ENCODE measurements at places on chromosomes 5 and 9. TPM values are rescaled to one million over a fixed set of nuclear protein-coding genes. Genes with fewer than 3 reads are reported as not detected.

Gene FAXDC2
- not detected for total RNA-seq

Gene EIF4E1B
- not detected for total RNA-seq

Gene EPB41L4A
- 0.62 TPM for total RNA-seq

GRCh38 chr5:138338411-138339090, 485 bp downstream of the FAM53C start:
- peak; percentile 17 for DNase-seq

GRCh38 chr5:104611135-104611767, 1048.7 kb upstream of the NUDT12 start:
- no peak for DNase-seq

DNA sequence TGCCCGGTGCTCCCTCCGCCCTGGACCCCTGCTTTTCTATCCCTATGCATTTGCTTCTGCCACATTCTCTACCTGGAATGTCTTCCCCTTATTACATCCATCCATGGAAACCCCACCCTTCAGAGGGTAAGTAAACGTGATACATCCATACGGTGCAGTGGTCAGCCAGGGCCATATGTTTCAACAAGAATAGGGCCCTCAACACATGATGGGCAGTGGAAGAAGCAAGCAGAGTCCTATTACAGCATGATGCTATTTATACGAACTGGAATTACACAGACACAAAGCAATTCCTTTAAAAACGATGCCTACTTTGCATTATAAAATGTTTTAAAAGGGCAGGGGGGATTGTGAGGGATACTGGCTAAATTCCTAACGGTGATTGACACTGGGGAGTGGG, 38.2 kb upstream of the PTGS1 start:
- DNase-seq = no peak

- DNase-seq = no peak
Observed at GRCh38 chr9:3433066-3433465, 92.7 kb downstream of the RFX3 start.

DNA sequence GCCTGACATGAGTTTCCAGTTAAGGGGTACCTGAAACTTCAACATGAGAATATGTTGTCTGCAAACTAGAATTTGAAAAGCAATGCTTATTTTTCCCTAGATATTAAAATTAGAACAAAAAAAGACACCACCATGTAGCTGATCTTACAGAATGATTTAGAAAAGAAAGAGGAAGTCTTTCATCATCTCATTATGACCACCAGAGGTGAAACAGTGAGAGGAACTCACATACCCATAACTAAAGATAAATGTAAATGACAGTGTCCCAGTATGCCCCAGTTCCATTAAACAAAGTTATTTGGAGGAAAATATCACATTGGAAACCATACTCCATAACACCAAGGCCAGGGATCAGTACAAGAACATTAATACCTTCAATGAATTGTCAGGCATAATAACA, 6.9 kb downstream of the TAF7 start:
- DNase-seq = no peak

- DNase-seq = no peak
Observed at GRCh38 chr9:104074876-104075275, 19.2 kb upstream of the SMC2 start.

DNA sequence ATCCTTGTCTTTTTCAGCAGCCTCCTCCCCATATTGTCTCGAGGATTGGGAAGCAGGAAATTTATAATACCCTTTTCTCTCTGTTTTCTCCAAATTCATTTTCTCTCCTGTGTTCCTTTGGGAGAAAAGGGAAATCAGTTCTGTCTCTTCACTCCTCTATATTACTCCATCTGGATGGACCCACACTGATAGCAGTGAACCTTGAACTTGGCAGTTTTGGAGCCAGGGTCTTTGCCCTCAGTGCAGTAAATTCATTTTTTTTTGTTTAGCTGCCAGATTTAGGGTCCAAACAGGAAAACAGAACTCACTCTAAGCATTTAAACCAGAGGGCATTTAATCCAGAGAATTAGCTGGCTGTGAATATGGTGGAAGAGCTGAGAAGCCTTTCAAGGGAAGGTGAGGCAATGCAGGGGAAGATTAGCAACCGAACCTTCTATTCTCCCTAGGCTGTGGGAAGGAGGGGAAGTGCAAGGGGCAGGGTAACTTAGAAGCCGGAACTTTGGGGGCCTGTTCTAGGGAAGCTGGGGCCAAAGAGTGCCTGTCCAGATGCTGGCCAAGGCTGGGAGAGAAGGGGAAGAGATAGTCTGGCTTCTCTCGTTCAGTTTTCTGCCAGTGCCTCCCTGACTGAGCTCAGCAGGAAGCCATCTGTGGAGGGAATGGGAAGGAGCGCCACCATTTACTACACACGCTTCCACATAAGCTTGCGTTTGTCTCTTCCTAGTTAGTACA, 16.3 kb upstream of the NPR2 start:
- DNase-seq = no peak
